ENCODE measurements at places on chromosomes 3 and 15.

GRCh38 chr15:73694419-73694818 is 10.2 kb downstream of the CD276 start:
- DNase-seq: no peak

DNA sequence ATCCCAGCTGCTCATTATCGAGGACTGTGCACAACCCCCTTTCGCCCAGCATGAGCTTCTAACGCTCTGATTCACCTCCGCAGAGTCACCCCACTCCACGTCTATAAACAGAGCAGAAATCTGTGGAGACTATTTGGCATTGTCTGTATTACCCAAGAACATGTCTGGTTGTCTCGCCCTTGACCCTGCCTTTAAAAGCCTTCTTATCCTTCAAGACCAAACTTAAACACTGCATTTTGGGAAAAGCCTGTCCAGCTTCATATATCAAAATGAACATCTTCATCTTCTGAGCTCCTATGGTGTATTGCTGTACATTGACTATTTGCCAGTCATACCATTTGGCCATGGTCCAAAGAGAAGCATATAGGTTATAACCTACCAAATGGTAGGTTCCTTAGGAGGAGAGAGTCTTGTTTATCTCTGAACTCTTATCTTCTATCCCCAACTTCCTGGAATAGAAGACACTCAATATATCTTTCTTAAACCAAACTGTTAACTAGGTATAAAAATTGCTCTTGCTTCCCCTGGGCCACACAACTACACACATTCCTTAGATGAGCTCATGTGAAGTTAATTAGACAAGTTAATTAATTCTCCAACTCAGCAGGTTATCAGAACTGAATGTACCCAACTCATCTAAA is 90.1 kb downstream of the FBN1 start:
- no peak for DNase-seq

DNA sequence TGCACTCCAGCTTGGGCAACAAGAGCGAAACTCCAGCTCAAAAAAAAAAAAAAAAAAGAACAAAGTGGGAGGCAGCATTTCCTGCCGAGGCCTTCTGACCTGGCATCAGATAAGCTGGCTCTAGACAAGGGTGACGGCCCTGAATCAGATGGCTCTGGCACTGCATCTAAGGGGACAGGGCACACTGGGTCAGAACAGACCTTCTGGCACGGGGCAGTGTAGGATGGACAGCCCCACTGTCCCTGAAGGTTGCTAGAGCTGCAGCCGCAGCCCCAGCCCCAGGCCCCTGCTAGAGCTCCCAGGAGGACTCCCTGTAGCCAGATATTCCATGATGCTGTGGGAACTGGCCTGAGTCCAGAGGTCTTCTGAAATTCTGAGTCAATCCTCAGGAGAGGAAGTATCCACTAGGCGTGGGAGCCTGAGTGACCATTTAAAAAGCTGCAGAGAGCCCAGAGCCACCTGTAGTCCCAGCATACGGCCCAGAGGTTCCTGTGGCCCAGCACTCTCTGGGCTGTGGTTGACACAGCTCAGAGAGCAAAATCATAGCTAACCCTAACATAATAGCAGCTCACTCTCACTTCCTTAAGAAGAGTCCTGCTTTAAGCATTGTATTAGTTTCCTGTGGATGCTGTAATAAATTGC is 69.2 kb upstream of the MFGE8 start:
- DNase-seq: peak; percentile 83

DNA sequence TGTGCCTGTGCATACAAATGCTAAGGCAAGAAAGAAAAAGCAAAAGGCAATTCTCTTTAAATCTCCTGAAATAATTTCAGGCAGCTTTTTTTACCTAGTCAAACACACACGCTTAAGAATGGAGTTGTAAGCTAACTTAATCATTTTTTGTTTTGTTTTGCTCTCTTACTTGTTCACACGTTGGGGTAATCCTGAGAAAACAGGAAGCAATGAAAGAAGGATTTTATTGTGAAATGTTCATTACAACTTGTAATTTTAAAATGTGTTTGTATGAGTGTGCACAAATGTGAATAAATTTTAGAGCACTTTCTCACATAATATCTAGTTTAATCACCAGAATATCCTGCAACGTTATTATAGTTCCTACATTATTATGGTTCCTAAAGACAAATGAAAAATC is 263.8 kb downstream of the LPP start:
- DNase-seq: no peak

DNA sequence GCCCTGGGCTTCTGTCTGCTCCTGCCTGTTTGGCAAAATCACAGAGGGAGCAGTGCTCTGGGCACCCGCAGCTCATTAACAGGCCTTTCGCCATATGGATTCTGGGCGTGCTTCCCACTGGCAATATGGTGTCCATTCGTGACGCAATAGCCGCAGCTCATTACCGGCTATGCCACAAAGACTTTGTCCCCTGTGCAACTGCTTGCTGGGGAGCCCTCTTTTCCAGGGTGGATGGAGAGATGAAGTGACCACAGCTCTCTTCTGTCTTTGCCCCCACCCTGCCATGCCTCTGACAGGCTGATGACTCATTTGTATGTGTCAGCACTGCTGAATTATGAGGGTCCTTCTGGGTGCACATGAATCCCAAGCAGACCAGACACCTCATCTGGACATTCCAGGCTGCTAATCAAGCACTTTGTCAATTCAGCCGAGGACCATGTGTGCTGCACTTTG is 214.3 kb upstream of the FEZF2 start:
- peak; percentile 91 for DNase-seq

- peak; percentile 69 for DNase-seq
Observed at GRCh38 chr15:77070495-77071304, at the start of gene TSPAN3. Gene TSPAN3, minus strand, starts transcription at chr15:77071109. Its CDS starts 155 bp downstream, at chr15:77070954.
